ENCODE measurements at places on chromosomes 16 and 17.

DNA sequence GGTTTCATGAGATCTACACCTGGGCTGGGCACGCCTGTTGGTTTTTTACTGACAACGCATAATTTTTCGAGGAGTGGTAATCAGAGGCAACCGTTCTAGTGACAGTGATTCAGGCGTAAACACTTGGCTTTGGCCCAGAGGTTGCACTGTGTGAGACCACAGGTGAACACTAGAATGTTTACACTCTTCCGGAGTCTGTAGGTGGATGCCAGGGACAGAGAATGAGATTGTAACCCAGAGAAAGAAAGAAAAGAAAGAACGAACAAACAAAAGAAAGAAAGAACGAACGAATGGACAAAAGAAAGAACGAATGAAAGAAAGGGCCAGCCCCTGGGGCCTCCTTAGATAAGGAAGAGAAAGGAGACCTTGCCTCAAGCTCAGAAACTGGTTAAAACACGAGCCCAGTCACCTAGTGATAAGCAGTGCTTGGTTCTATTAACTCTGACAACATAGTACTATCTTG, 113.2 kb downstream of the PRKCB start:
- peak; percentile 36 for DNase-seq

DNA sequence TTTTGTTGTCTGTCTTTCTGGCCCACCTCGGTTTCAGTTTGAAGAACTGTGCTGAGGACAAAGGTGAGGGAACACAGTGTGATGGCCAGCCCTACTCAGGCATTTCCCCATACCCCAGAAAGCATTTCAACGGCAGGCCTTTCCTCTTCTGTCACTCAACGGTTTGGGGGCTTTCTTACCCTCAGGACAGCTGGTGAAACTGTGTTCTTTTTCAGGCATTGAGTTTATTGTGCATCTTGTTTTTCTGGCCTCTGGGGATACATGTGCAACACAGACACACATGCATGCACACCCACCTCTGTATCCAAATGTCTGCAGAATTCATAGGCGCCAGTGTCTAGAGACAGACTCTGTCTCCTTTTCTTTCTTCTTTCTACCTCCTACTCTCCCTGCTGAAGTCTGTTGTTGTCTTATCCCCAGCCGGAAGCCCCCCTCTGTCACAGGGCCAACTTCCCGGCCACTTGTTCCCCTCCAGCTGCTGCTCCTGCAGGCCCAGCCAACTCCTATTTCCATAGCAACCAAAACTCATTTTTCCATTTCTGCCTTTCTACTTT, 17.0 kb downstream of the CHD9 start:
- no peak for DNase-seq

DNA sequence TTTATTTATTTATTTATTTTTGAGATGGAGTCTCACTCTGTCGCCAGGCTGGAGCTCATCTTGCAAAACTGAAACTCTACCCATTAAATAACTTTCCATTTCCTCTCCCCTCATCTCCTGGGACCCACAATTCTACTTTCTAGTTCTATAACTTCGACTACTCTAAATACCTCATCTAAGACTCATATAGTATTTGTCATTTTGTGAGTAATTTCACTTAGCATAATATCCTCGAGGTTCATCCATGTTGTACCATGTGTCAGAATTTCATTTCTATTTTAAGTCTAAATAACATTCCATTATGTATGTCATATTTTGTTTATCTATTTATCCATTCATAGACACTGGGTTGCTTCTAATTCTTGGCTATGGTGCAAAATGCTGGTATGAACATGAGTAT, 5.1 kb upstream of the NT5M start:
- no peak for DNase-seq

DNA sequence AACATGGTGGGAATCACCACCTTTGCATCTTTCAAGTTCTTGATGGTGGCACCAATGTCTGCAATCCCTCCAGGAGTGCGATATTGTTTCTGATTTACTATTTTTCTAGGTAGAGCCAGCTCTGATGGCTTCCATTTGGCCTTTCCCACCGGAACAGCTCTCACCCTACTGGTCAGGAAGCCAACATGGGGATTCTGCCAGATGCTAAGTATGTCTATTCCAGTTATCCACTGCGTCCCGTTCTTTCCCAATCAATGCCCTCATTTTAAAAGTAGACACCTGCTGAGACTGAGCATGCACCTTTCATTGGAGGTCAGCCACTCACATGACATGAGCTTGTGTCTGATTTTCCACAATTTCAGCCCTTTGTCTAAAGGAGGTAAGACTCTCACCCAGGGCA, 23.5 kb downstream of the ZZEF1 start:
- no peak for DNase-seq

- no peak for DNase-seq
These were observed 44.4 kb upstream of the ZFHX3 start for GRCh38 chr16:73092236-73092781.

DNA sequence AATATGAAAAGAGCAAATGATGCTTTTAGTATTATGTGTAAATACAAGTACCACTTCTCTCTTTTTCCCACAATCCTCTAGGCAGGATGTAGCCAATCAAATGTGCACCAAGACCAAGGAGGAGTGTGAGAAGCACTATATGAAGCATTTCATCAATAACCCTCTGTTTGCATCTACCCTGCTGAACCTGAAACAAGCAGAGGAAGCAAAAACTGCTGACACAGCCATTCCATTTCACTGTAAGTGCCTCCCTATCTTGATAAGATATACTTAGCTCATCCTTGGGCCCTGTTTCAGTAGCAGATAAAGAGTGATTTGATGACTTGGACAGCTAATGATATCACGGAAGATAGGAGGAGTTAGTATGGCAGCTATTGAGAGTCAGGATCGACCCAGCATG, 33.7 kb downstream of the TADA2A start:
- DNase-seq: no peak

GRCh38 chr17:81863833-81864768, 3.8 kb upstream of the P4HB start:
- DNase-seq: no peak

DNA sequence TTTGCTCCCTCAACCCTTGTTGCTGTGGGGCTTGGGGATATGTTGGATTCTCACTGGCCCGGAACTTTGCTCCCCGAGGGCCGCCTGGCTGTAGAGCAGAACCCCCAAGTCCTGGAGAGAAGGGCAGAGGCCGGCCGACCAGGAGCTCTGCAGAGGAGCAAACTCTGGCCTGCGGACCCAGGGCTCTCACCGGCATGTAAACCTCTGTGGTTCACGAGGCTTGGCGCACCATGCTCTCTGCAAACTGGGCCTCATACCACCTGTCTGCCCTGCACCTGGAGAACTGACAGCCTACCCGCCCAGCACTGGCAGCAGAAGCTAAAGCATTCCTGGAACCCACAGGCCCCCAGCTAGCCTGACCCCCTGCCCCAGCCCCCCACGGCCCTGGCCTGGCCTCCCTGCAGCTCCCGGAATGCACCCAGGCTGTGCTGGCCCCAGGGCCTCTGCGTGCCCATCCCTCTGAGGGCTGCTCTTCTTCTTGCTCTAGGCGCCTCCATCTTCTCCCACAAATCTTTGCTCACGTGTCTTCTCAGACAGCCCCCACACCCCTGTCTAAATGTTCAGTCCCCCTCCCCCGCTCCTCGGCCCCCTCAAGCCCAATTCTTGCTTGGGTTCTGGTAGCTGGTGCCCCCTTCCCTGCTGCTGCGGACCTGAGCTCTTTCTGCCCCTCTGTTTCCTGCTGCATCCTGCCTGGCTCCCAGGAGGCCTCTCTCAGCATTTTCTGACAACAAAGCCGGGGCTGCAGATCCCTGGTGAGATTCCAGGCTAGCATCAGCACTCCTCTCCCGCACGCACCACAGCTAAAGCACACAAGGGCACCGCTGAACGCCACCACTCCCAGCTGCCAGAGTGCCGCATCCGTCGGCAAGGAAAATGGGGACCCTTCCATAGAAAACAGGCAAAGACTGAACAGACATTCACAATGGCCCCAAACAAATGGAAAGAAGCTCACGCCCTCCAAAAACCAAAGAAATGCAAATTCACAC, 23.3 kb downstream of the ACTG1 start:
- no peak for DNase-seq

- DNase-seq: no peak
These were observed 12.8 kb upstream of the RANGRF start for GRCh38 chr17:8275421-8276290.

DNA sequence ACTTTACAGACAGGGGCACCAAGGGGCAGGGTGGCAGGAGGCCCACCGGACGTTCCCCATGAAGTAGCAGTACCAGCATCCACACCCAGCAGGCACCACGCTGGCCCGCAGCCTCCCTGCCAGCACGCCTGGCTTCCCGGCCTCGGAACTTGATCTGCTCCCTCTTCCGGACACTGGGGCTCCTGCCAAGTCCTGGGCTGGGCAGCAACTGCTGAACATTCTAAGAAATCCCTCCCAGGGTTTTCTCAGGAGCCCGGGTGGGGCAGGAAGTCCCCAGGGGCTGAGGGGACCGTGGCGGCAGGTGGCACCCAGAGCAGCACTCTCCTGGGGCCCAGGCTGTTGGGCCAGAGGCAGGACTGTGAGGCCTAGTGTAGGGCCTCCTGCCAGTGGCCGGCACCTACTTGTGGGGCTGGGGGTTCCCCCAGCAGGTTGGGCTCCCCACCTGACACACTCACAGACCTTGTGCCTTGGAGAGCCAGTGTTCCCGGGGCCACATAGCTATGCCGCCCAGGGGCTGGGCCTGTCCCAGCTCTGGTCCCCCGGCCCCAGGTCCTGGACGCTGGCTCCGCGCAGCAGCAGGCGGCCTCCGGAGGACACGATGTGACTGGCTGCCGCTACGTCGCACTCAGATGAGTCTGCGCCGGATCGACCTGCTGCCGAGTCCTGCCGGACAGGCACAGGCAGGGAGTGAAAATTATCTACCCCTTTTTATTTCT, 86.2 kb upstream of the CBX4 start:
- no peak for DNase-seq

GRCh38 chr16:85882181-85882810, 16.7 kb upstream of the IRF8 start:
- no peak for DNase-seq

- DNase-seq: no peak
These were observed 130.0 kb downstream of the KATNIP start for GRCh38 chr16:27679899-27680298.

GRCh38 chr16:77227745-77228144, 28.5 kb downstream of the SYCE1L start:
- no peak for DNase-seq

DNA sequence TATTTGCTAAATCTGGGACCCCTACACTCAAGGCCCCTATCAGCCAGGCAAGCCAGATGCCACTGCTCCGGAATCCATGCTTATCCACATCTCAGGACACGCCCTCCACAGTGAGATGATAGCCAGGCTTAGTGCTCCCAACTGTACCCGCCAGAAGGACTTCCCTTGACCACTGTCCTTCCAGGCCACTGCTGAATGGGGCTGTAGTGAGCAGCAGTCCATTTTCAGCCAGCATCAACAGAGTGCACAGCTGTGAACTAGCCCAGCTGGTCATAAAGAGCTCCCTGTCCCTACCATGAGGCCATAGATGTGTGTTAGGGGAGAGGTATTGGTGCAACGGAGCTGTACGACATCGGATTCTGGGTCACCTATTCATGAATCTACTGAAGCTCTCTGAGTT, 13.0 kb upstream of the MED9 start:
- no peak for DNase-seq

DNA sequence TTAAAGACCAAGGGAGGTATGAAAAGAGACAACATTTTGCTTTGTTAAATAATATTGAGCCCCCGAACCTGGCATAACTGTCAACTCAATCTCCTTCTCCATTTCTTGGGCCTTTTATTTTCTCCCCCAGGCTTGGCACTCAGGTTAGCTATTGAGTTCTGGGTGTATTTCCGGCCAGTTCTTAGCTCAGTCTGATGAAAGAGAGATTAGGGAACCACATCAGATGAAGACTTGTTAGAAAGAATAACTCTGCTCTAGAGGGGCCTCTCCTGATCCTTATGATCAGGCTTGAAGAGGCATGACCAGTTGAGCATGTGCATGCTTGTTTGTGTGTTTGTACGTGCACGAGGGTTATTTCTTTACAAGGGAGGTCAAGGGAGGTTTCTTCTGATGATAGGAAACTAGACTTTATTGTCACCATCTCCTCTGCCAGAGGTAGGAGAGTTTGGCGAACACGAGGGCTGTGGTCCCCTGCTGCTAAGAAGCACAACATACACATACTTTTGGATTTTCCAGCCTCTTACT, 29.2 kb upstream of the HS3ST2 start:
- DNase-seq: no peak

- DNase-seq: peak; percentile 65
These were observed at the start of gene TSR1 for GRCh38 chr17:2336215-2336851. TSS of gene TSR1 (minus strand) at chr17:2336457. CDS start at chr17:2336427, 30 bp downstream.

DNA sequence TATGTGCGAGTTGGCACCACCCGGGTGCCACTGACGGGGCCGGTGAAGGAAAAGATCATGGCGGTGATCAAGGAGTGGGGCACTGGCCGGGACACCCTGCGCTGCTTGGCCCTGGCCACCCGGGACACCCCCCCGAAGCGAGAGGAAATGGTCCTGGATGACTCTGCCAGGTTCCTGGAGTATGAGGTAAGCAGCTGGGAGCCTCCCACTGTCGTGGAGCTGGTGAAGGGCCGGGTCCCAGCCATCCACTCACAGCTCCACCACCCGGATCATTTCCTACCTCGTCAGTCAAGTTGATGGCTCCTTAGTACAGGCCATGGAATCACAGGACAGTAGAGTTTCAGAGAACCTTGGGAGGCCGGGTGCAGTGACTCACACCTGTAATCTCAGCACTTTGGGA, 20.0 kb downstream of the ATP2A1 start:
- DNase-seq: no peak

DNA sequence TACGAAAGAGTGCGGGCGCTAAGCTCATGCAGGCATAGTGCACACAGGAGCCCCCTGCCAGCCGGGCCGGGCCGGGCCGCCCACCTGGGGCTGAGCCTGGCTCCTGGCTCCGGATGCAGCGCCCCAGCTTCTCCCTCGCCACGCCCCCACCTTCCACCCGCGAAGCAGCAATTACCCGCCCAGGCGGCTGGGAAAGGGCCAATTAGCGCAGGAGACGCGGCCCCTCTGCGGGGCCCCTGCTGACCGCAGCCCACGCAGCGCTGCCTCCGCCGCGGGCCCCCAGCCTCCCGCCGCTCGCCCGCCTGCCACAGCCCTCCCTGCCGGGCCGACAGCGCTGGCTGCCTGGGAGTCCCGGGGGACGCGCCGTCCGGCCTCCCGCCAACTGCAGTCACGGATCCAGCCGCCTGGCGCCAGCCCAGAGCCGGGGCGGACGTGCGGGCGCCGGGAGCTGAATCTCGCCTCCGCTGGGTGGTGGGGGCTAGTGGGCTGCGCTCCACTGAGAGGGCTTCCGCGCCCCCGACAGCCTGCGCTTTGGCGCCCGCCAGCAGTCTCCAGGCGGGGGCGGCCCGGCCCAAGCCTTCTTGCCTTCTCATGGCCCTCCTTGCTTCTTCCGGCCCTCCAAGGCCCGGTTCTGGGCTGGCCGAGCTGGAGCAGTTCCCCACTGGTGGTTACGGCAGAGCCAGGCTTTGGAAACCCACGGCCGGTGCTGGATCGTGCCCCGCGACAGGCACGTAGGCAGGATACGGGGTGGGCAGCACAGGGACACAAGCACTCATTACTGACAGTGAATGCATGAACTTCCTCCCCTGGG, 14.9 kb upstream of the CBFB start:
- peak; percentile 34 for DNase-seq

DNA sequence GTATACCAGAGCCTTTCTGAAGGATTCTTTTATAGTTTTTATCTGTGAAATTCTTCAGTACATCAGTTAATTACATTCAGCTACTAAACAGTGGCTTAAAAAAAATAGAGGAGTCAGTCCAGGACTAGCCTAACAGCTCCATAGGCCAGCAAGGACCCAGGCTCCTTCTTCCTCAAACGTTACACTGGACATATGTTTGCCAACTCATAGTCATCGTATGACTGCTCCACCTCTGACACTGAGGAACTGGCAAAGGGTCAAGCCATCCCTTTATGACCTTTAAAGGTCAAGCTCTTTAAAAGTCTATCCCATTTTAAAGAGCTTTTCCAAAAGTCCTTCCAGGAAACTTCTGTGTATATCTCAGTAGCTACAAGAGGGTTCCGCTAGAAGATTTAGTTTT, 36.6 kb downstream of the PHLPP2 start:
- DNase-seq: no peak

Data from stimulated activated CD8-positive, alpha-beta memory T cell treated with anti-CD3 and anti-CD28 coated beads, Interleukin-4, amount 100 ng/mL, for 4 hours (primary cell).